ENCODE measurements at places on chromosomes 2 and 18. TPM values are rescaled to one million over a fixed set of nuclear protein-coding genes. Genes with fewer than 3 reads are reported as not detected.

DNA sequence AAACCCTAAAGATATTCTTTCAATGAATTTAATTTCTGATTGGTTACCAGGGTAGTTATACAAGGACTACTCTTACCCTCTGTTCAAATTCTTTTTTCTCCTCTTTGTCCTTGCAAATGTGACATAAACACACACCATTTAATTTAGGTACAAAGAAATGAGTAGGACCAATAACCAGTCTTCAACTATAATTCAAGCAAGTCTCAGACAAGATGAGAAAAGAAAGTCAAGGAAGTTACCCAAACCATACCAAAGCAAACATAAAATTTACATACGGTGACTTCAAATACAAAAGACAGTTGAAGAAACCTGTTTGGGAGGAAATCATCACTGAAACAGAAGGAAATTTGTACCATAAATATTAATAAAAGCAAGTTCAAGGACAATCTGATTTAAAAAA, 91.1 kb upstream of the EPB41L5 start:
- DNase-seq = no peak

DNA sequence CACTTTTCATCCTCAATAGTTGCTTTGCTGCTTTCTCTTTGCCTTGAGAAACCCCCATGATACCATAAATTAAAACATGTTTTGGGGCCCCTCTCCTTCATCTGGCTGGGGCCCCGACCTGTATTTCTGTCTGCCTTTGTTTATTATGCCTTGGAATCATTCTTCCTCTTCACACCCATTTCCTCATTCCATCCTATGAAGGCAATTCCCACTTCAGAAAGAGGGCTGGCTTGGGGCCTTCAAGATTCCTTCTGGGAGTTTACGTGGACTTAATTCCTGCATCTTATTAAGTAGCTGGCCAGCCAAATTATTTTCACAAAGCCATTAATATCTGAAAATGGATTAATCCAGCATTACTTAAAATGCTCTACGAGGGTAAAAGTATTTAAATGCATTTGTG, 6.8 kb upstream of the LRRTM1 start:
- no peak for DNase-seq

The GCG gene
- not detected for total RNA-seq

GRCh38 chr2:219221957-219222518, 3.3 kb upstream of the ABCB6 start:
- no peak for DNase-seq

Data from psoas muscle (tissue), 8 donors.